ENCODE measurements at places on chromosomes 4 and X.

GRCh38 chrX:119755981-119756533 lies 2.3 kb upstream of the SOWAHD start:
- peak; percentile 56 for DNase-seq

GRCh38 chr4:89898304-89898716 lies 3.7 kb downstream of the MMRN1 start:
- DNase-seq = no peak

DNA sequence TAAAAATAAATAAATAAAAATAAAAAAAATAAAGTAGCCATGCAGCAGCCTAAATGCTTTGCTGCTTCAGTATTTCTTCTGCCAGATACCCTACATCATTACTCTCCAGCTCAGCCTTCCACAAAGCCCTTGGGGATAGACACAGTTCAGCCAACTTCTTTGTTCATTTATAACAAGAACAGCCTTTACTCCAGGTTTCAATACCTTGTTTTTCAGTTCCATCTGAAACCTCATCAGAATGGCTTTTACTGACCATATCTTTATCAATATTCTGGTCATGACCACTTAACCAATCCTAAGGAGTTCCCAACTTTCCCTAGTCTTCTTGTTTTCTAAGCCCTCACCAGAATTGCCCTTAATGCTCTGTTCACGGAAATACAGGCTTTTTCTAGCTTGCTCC lies 128.3 kb upstream of the MED14 start:
- no peak for DNase-seq

GRCh38 chrX:110125446-110126162 lies 122.7 kb downstream of the TMEM164 start:
- DNase-seq = no peak

- no peak for DNase-seq
Measured at GRCh38 chr4:41477181-41477905, 60.6 kb upstream of the LIMCH1 start.

DNA sequence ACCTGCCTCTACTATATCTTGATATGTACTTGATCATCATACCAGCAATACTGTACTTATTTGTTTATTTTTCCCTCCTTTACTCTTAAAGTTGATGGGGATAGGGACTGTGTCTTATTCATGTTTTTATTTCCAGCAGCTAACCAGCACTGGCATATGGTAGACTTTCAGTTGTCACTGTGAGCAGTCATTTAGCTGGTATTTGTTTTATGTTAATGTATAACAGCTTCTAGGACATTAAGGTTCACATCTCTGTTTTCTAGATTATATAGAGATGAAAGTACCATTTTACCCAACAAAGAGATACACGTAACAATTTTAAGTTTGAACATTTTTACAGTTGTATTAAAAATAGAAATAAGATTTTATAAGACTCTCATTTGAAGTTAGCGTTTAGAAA lies 17.9 kb downstream of the METTL14 start:
- DNase-seq = no peak

DNA sequence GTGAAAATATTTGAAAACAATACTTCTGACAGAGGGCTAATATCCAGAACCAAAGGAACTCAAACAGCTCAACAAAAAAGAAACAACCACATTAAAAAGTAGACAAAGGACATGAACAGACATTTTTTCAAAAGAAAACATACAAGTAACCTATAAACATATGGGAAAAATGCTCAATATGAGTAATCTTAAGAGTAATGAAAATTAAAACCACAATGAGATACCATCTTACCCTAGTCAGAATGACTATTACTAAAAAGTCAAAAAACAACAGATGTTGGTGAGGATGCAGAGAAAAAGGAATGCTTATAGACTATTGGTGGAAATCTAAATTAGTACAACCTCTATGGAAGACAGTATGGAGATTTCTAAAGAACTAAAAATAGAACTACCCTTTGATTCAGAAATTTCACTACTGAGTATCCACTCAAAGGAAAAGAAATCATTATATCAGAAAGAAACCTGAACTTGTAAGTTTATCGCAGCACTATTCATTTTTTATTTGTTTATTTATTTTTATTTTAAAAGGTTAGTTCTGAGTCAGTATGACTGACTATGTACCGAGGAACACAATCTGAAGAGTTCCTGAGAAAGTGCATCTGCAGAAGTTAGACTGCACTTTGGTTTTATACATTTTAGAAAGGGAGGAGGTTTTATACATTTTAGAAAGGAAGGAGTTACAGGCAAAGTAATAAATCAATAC lies 231.3 kb downstream of the INPP4B start:
- no peak for DNase-seq

DNA sequence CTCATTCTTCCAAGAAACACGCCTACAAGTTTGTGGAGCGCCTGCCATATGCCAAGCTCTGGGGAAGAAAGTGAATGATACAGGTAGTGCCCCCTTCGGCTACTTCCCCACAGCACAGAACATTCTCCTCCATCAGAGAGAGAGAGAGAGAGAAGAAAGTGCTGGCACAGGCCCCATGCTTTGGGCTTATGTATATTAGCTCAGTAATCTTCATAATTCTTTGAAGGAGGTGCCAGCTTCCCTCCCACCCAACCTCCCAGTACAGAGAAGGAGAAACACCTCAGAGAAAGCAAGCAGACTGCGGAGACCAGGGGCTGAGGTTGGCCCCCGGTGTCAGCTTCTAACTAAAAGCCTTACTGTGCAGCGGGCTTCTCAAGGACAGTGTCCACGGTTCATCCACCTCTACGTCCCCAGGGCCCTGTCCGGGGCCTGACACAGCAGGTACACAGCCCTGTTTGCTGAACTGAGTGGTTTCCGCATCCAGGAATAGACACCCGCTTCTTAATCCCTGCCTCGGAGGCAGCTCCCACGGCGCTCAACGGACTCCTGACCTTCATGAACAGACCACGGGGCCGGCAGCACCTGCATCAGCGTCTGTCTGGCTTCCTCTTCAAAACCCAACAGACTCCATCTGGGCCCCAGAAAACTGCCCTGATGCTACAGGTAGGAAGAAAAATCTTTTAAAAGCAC lies 50.2 kb downstream of the JAKMIP1 start:
- DNase-seq = no peak

- DNase-seq = no peak
Measured at GRCh38 chr4:41178372-41179370, 35.7 kb downstream of the APBB2 start.

DNA sequence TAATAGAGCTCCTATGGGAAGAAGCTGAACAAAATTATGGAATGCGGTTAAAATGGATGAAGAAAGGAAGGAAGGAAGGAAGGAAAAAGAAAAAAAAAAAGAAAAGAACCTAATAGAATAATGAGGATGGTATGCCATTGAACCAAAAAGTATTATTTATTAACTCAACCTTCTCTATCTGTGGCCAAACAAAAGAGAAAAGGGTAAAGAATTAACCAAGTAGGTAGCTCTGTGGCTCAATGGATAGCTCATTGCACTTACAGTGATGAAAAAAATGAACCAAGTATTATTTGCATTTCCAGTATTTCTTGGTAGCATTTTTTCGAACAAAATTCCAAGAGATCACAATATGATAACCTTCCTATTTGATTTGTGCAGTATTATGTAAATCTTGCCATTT lies 56.9 kb upstream of the SLC39A8 start:
- no peak for DNase-seq

- no peak for DNase-seq
Measured at GRCh38 chr4:65668201-65669089, 1.8 kb downstream of the EPHA5 start.

DNA sequence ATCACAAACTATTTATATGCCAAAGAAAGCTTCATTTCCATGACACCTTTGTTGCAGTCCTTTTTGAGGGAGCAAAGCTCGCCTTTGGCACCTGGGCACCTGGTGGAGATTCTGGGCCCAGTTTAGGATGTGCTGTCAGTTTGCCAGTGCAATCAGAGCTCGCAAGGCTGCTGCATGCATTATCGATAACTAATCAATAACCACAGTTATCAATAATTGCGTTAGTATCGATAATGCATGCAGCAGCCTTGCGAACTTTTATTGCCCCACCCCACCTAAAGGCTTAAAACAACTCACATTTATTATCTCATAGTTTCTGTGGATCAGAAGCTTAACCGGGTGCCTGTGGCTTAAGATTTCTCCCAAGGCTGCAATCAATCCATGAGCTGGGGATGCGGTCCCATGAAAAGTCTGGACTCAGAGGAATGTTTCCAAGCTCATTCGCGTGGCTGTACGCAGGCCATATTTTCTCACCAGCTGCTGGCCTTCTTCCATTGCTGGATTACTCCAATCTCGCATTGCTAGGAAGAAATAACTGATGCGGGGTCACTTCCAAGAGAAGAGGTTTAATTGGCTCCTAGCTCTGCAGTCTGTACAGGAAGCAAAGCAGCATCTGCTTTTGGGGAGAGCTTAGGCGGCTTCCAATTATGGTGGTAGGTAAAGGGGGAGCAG lies 6.2 kb upstream of the AFAP1 start:
- DNase-seq = no peak

DNA sequence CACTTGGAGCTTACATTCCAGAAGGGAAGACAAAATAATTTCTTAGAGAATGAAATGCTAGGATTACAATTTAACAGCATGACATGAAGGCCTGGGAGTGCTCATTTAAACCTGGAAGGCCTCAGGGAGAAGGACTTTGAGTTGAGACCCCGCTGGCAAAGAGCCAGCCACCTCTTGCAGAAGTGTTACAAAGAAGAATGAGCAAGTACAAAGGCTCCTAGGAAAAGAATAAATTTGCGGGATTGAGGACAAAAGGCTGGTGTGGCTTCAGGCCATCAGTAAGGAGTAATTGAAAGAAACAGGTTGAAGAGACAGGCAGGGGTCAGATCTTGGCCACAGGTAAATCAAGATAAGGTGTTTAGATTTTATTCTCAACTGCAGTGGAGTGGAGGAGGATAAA lies 3.1 kb upstream of the ELOVL6 start:
- DNase-seq = no peak

- DNase-seq = peak; percentile 55
Measured at GRCh38 chrX:130330706-130331105, 9.0 kb upstream of the SLC25A14 start.

- no peak for DNase-seq
Measured at GRCh38 chrX:9464435-9465371, at the start of gene TBL1X. TBL1X (plus strand) TSS chrX:9465058; CDS start chrX:9653587, 188,529 bp downstream.

DNA sequence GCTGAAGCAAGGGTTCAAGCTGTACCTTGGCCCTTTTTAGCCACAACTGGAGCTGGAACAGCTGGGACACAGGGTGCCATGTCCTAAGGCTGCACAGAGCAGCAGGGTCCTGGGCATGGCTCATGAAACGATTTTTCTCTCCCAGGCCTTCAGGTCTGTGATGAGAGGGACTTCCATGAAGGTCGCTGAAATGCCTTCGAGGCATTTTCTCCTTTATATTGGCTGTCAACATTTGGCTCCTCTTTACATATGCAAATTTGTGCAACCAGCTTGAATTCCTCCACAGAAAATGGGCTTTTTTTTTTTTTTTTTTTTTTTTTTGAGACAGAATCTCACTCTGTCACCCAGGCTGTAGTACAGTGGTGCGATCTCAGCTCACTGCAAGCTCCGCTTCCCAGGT lies 430.8 kb downstream of the PCDH11X start:
- no peak for DNase-seq

- no peak for DNase-seq
Measured at GRCh38 chr4:97123573-97123972, 1019.7 kb downstream of the STPG2 start.

DNA sequence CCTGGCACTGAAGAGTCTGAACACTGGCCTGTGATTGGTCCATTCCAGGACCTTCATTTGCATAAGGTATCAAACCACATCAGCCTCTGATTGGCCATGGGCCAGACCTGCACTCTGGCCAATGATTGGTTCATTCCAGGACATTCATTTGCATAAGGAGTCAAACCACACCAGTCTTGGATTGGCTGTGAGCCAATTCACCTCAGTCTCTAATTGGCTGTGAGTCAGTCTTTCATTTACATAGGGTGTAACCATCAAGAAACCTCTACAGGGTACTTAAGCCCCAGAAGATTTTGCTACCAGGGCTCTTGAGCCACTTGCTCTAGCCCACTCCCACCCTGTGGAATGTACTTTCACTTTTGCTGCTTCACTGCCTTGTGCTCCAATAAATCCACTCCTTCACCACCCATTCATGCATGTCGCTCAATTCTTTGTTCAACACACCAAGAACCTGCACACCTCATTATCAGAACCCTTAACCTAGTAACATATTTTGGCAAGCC lies 14.2 kb upstream of the HERC5 start:
- no peak for DNase-seq

DNA sequence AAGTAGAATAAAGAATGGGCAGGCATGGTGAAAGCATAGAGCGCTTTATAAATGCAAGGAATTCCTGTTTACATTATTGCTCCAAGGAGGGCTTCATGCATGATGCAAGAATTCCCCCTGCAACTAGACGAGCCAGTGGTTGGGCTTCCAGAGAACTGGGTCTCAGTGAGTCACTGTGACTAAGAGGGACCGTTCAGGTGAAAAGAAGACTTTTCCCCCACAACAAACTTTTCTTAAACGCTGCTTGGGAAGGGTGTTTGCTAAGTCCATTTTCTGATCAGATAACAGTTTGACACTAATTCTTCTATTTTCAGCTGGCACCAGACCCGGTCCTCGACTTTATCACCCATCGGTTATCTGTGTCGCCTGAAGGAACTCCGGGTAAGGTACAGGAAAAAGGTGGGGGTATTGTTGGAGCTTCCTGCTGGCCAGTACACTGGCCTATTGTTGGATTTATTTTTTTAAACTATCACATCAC lies 40.1 kb downstream of the LDB2 start:
- DNase-seq = no peak

- no peak for DNase-seq
Measured at GRCh38 chr4:5544762-5545161, 163.6 kb downstream of the EVC2 start.

DNA sequence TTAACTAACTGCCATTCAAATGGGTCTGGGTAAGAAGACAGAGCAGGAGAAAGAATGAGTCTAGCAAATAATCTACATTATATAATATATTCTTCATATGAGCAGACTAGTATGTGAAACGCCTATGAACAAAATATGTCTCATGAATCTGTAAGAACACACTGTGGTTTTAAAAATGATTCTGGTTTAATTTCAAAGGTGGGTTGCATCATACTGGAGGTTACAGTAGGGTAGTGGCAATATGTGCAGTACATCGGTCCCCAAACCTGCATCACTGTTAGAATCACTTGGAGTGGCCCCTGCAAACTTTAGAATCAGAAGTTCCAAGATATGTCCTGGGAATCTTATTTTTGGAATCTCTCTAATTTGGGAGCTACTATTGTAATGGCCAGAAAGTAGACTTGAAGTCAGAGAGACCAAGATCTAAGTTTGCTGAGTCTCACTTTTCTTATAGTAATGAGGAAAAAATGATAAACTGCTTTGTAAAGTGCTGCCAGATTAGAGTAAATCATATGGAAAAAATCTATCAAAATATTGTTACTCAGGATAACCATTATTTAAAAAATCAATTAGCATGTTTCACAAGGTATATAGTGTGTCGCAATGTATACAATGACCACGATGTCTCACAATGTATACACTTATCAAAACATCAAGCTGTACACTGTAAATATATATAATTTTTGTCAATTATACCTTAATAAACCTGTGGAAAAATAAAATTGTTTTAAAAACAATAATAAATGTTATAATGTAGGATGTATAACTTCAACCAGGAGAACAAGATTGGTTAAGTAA lies 37.9 kb upstream of the ARSJ start:
- no peak for DNase-seq

Data from trophoblast cell (in vitro differentiated cells and primary cell).